Neuronal stem cell (in vitro differentiated cells): ENCODE measurements at places on chromosomes 2 and 18.

DNA sequence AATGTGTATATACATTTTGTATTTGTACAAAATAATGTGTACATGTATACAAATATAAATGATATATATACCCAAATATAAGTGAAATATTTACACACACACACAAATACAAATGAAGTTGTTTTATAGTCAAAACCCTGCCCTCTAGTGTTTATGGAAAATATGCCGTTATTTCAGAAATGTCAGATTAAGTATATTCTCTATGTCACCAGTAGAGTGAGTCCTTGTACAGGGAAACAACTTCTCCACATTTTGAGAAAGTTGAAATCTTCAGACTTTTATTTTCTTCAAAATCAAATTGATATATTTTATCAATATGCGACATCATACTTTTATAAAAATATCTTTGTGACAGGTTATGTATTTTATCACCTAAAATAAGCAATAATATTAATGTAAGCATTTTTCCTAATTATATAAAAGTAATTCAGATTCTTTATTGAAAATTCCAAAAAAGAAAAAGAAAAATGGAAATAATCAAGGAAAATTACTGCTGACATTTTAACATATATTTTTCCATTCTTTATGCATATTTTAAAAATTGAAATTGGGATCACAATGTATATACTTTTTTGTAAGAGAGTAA, 22.4 kb downstream of the ARL6IP6 start:
- no peak for DNase-seq

DNA sequence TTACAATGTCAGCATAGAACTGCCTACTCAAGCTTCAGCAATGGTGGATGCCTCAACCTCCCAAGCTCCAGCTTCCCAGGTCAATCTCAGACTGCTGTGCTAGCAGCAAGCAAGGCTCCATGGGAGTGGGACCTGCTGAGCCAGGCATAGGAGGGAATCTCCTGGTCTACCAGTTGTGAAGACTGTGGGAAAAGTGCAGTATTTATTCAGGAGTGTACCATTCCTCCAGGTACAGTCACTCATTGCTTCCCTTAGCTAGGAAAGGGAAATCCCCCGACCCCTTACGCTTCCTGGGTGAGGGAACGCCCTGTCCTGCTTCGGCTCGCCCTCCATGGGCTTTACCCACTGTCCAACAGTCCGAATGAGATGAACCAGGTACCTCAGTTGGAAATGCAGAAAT, 130.3 kb downstream of the ADCYAP1 start:
- DNase-seq: no peak

GRCh38 chr2:111671426-111672150, 212.4 kb downstream of the ANAPC1 start:
- no peak for DNase-seq

GRCh38 chr2:149021271-149021719, 17.2 kb upstream of the LYPD6B start:
- no peak for DNase-seq

DNA sequence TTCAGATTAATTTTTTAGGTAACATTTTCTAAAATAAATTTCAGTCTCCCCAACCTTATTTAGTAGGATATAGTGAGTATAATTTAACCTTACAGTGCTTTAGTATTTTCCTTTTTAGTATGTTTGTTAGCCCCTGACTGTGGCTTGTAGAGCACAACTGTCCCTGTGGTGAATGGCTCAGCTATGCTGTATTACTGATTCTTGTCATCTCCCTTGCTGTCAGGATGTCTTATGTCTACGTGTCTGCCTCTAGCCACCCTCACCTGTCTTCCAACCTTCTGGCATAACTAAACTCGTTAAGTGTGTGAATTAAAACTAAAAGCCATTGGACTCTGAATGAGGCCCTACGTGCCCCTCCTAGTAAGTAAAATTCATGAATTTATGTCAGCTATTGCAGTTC, 18.4 kb downstream of the MRPS9 start:
- no peak for DNase-seq

GRCh38 chr2:152543717-152544116, 173.5 kb downstream of the PRPF40A start:
- DNase-seq: no peak

DNA sequence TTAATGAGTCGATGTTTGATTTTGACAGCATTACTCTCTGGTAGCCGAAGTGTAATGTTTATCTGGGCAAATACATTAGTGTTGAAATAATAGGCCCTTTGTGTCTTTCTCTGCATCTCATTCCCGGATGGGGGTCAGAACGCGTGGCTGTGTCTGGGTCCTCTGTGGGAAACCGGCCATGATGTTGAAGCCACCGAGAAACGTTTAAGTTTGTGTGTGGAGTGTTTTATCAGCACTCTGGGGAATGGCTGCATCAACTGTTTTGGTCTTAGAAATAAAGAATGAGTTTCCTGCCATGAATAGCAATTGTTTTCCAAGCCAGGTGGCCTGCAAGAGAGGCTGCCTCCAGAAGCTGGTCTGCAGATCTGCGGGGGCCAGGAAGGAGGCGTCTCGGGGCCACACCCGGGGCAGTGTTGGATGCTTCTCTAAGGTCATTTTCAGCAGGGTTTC, 69.7 kb downstream of the RNF144A start:
- no peak for DNase-seq

DNA sequence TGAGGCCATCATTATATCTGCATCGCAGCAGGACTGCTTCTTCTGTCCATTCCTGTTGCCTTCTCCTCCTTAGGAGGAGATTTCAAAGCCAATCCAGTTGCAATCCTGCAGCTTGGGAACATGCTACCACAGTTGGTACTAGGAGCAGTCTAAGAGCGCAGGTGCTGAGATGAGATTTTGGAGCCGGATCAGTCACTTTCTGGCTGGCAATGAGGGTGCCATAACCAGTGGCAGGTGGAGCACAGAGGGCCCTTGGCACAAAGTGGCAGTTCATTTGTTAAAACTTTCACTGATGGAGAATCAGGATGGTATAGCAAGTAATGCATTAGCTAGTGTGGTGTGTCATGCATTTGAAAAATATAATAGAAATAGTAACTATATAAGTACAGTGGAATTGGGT, 173.7 kb upstream of the ATP5MC3 start:
- no peak for DNase-seq

- no peak for DNase-seq
Observed at GRCh38 chr18:74692367-74693013, 94.8 kb downstream of the ZNF407 start.

GRCh38 chr2:85802354-85803103, 48.7 kb downstream of the ATOH8 start:
- DNase-seq: no peak

DNA sequence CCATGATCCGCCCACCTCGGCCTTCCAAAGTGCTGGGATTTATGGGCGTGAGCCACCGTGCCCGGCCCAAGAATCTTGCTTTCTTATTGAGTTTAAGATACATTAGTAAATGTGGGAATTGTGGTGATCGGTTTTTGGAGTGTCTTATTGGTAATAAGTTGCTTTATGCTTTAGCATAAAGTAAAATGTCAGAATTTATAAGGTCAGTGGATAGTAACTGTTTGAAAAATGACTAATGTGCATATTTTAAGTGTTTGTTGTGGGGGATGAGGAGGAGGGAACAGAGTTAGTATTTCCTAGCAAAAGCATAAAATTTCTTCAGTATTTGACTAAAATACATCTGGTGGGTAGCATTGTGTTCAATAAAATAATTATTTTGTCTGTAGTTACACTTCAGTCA, 77.4 kb downstream of the SLC39A10 start:
- no peak for DNase-seq

GRCh38 chr2:128686497-128686859, 367.8 kb upstream of the HS6ST1 start:
- DNase-seq: no peak

DNA sequence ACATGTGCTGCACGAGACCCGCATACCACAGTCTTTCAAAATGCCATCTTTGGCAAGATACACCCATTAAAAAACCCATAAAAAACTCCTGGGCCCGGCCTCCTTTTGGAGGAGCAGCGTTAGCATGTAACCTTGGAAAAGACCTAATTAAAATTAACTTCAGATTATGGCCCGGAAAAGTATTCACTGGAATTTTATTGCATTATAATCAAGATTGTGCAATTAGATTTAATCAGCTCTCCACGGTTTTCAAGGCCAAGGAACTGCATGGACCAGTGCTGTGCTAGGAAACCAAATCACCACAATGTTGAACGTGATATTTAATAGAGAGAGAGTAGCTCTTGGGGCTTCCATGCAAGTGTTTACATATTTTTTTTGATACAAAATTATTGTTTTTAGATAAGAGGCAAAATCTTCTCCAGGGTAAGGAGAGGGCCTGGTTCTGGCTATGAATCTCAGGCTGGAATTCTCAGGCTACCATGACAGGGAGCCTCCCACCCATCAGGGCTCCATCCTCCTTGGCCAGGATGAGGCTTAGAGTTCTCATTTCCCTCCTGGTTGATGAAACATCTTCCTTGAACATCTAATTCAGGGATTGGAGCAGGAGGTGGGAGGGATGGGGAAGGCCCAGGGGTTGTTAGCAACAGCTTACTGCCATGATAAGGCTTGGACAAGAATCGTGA, 82.0 kb upstream of the TTC39C start:
- DNase-seq: no peak

DNA sequence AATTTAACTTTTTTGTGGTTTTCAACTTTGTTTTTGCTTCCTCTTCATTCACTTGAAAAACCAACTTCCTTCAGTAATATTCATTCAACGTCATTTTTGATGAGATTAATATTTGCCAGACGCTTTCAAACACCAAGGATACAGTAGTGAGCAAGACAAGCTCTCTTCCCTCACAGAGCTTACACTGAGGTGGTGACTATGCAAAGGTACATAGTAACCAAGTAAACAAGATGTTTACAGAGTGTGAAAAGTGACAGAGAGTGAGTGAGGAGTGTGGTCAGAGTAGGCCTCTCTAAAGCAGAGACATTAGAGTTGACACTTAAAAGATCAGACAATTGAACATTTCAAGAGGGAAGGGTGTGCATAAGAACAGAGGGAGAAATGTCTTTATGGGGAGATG, 155.5 kb downstream of the TMEM247 start:
- no peak for DNase-seq

GRCh38 chr18:49563701-49564517, 2.1 kb downstream of the LIPG start:
- no peak for DNase-seq

DNA sequence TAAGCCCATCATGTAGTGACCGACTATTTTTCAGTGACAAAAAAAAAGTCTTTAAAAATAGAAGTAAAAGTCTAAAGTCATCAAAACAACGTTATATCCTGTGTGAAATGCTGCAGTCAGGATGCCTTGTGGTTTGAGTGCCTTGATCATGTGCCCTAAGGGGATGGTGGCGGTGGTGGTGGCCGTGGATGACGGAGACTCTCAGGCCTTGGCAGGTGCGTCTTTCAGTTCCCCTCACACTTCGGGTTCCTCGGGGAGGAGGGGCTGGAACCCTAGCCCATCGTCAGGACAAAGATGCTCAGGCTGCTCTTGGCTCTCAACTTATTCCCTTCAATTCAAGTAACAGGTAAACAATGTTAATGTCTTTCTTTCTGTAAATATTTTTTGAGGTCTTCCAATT, at the start of gene CD28:
TSS of gene CD28 (plus strand) at position 237 of the 400 bp plus-strand sequence. CDS start at position 295, 58 bp downstream.
- DNase-seq: no peak

- DNase-seq: no peak
Observed at GRCh38 chr2:88061295-88061694, 5.7 kb upstream of the KRCC1 start.

DNA sequence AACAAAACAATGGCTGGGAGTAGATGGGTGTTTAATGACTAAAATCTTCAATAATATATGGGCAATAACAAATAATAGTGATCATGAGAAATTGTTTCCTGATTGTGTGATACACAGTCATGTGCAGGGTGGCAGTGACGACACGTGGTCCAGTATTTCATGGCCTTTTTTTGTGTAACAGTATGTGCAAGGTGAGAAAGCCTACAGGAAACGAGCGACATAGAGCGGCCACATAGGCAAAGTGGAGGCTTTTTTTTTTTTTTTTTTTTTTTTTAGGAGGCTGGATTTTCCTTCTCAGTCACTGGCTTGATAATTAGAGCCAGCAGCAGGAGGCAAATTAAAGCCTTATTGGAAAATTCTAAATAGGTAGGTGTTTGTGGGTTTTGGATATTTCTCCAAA, 123.7 kb downstream of the MYO3B start:
- DNase-seq: no peak

- no peak for DNase-seq
Observed at GRCh38 chr18:2625217-2625616, 30.3 kb upstream of the SMCHD1 start.

GRCh38 chr2:4291430-4291829, 588.1 kb downstream of the DCDC2C start:
- DNase-seq: no peak

GRCh38 chr2:47060652-47061170, 94.4 kb downstream of the STPG4 start:
- no peak for DNase-seq

DNA sequence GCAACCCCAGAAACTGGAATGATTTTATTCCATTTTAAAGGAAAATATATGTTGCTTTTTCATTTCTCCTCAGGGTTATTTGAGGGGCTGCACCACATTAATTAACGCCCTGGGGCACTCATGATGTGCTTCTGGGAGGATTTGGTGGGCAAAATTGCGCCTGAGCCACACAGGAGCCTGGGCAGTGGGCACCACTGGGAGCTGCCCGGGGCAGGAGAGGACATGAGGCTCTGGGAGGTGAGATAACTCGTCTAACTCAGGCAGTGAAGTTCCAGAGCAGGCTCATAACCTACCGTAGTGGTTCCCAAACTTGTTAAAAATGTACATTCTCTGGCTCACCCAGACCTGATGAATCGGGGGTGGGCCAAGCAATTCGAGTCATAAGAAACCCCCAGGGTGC, 68.3 kb downstream of the EDAR start:
- no peak for DNase-seq

GRCh38 chr18:7904529-7904928, 337.4 kb downstream of the PTPRM start:
- DNase-seq: no peak

DNA sequence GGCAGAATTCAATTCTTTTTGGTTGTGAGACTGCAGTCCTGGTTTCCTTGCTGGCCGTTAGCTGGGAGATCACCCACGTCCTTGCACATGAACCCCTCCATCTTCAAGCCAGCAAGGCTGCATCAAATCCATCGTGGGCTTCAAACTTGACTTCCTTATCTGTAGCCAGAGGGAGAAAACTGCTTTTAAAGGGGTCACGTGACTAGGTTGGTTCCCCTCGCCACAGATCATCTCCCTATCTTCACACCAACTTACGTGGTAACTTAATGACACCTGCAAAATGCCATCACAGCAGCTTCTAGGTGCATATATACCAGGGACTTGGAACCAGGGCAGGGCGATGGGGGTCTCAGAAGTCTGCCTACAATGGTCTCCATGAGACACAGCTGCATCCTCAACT, 169.5 kb downstream of the MTCL1 start:
- DNase-seq: no peak

DNA sequence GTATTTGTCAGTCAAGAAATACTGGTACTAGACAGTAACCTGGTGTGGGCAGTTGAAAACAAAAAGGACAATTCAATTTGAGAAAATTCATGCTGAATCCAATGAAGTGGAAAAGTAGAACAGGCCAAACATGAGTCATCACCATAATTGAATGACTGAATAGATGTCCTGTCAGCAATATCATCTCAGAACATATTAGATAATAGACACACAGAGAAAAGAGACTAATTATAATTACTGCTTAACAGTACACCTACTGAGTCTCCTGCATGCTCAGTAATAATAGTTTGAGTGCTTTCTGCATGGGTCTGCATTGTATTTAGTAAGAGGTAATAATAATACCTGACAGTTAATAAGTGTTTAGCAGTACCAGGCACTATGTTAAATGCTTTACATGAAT, 138.6 kb upstream of the ZC3H15 start:
- no peak for DNase-seq

GRCh38 chr2:174970092-174970491, 35.1 kb downstream of the CHN1 start:
- DNase-seq: no peak
